ENCODE measurements at places on chromosomes 2 and 18. TPM values are rescaled to one million over a fixed set of nuclear protein-coding genes. Genes with fewer than 3 reads are reported as not detected.

COLEC12 gene
- total RNA-seq: 4.2 TPM

REG3A gene
- not detected for total RNA-seq

EVA1A gene
- total RNA-seq: 41.2 TPM

CHST9 gene
- total RNA-seq: not detected

CLEC4F gene
- total RNA-seq: not detected

Data from vein endothelial cell (primary cell).